Renal cortical epithelial cell (primary cell): ENCODE measurements at places on chromosomes 11 and 22.

GRCh38 chr11:33574331-33574730, 126.3 kb downstream of the C11orf91 start:
- no peak for DNase-seq

DNA sequence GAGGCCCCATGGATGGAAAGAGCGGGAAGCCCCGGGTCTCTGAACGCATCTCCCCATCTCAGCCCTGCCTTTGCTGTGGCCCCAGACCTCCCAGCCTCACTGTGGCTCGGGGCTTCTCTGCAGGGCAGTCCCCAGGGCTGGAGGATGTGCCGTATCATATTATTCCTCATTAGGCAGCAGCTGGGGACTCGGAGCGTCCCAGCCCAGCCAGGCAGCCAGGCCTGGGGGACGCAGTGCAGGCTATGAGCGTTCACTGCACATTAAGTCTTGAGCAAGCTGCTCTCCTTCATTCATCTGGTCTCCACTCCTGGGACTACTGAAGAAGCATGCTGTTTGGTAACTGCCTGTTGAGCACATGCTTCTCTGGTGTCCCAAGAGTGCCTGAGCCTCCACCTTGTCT, 226.8 kb upstream of the TBCEL start:
- DNase-seq, result no peak

GRCh38 chr11:64018310-64018709, 17.4 kb upstream of the FLRT1 start:
- DNase-seq, result no peak

- no peak for DNase-seq
Observed at GRCh38 chr22:48425641-48426040, 1402.0 kb downstream of the BRD1 start.

- DNase-seq, result no peak
Observed at GRCh38 chr22:41481925-41482318, 13.0 kb downstream of the ACO2 start.

- DNase-seq, result no peak
Observed at GRCh38 chr22:38943201-38943600, 14.2 kb upstream of the APOBEC3A start.

GRCh38 chr11:62883673-62884072, 3.0 kb downstream of the SLC3A2 start:
- peak; percentile 18 for DNase-seq

DNA sequence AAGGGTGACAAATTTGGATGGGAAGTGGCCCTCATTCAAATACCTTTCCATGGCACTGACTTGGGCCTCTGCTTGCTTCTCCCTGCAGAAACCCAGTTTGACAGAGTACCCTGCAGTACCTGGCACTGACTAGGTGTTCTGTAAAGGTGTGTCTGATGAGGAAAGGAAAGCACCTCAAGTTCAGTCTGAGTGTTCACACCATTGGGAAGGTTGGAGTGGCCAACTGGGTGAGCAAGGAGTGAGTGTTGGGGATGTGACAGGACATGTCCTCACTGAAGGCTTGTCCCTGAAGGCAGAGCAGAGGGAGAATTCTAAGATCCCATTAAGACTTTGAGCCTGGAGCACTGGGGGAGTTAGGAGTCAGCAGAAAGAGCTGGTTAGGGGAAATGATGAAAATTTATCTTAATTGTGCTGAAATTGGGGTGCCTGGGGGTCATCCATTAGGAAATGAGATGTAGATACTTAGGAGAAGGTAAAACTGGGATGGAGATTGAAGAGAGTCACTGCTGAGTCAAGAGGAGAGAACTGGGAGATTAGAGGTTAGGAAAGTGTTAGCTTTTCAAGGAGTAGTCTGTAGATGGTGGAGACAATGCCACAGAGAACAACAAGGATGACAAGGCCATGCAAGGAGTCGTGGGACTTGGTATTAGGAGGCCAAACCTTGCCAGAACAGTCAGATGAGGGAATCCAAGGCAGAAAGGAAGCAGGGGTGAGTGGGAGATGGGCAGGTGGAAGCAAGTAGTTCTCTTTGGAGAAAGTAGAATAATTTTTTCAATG, 6.1 kb downstream of the SREBF2 start:
- no peak for DNase-seq

GRCh38 chr11:129973809-129974208, 28.8 kb downstream of the PRDM10 start:
- peak; percentile 74 for DNase-seq

- DNase-seq, result no peak
Observed at GRCh38 chr11:13220148-13220547, 57.4 kb upstream of the BMAL1 start.

- DNase-seq, result peak; percentile 18
Observed at GRCh38 chr22:31036671-31037550, 44.2 kb upstream of the SMTN start.

DNA sequence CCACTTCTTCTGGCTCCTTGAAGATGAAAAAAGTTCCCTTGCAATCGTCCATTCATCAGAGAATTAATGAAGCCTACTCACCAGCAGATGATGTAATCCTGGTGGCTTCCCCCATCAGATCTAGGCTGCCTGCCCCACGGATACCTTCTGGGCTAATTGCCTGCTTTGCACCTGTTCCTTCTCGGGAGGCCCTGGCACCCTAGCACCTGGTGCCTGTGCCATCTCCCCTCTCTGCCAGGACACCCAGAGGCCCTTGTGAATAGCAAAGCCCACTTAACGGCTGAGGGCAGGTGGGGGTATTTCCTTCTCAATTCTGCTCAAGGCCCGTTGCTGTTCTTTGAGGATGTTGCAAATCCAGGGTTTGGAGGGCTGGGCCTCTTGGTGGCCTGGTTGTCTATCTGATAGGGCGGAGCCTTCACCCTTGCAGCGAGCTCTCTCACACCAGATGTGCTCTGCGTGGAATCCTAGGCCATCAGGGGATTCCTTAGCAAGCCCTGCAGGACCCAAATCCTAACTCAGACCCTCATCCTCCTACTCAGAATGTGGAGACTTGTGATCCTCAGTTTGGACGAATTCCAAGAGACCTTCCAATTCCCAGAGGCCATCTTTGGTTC, at the start of gene LMO2:
LMO2 (minus strand) TSS at position 363 of the 614 bp plus-strand sequence. CDS start 22,360 bp downstream, outside the sequence.
- DNase-seq, result no peak

GRCh38 chr11:79264284-79264683, 176.5 kb downstream of the TENM4 start:
- DNase-seq, result no peak

GRCh38 chr11:78560153-78560552, 14.5 kb downstream of the NARS2 start:
- DNase-seq, result no peak

DNA sequence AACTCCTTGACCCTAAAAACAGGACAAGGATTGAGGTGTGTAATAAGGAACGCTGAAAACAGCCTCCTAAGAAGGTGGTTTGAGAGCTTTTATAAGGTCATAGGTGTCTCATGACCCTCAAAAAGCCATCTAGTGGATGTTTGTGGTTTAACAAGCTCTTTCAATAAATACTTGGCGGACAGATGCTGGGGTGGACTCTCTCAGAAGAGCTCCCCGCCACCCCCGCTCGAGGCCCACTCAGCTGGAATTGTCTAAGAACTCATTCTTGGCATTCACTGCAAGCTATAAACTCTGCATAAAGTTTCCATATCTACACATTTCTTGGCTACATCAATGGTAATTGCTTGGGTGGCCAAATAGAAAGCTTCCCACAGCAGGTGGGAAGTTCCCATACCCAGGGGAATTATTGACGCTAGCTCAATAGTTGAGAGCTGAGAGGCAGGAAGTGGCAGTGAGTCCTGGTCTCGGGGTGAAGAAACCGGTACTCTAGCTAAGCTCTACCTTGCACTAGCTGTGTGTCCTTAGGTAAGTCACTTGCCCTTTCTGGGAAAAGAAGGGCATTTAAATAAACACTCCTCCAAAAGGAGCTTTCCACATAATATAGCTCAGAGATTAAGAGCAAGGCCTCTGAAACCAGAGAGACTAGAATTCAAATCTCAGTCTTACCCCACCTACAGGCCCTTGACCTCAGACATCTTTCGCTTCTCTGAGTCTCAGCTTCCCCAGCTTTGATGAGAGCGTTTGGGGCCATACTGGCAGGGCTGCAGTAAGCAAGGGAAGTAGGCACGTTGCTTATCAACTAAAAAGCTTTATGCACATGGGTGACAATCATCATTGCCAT, 6.4 kb downstream of the MS4A15 start:
- DNase-seq, result peak; percentile 7

- DNase-seq, result no peak
Observed at GRCh38 chr22:33332538-33332937, 274.4 kb upstream of the SYN3 start.

- no peak for DNase-seq
Observed at GRCh38 chr11:79439886-79440570, 802 bp downstream of the TENM4 start.

DNA sequence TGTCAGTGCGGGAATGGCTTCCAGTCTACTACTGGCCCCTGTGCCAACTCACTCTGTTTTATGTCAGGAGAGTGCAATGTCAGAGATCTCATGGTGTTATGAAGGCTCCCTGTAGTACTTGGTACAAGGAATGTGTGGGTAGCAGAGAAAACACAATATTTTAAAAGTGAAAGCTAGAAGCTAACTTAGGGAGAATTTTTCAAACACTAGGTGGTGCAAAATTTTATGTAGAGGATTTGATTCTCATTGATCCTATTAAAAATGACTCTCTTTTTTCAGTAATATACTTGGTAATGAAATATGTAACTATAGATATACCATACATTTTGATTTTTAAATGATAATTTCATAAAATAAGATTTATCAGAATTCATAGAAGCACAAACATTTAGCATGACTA, 134.7 kb downstream of the JRKL start:
- no peak for DNase-seq

DNA sequence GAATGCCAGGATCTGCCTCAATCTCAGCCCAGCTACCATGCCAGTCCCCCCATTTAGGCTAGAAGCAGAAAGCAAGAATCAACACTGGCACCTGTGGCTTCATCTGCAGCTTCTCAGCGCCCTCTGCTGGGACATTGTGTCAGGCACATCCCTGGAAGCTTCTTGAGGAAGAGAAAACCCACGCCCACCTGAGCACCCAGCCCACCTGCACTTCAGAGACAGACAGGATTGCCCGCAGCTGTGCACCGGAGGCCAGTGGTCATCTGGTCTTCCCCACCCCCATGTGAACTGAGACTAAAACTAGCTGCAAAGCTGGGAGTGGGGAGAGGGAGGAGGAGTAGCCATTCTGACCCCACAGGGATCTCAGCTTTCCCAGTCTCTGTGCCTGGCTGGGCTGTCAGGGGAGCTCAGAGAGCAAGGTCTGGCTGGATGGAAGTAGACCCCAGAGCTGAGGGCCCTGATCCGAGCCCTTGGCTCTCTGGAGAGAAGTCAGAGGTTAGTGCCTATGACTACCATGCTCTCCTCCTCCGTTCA, 66.8 kb downstream of the FEZ1 start:
- DNase-seq, result peak; percentile 35

DNA sequence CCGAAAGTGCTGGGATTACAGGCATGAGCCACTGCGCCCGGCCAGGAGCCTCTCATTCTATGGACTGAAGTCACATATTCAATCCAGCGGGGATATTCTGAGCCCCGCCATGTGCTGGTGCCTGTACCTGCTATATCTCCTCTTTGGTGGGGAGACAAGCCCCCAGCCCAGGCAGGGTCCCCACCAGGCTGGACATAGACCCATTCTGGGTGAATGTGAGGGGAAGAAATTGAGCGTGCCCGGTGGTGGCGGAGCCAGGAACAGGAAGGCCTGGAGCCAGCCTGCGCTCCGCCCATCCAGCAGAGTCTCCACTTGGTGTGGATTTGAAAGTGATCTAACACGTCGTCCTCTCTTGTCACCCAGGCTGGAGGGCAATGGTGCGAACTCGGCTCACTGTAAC, 38.0 kb upstream of the CSNK1E start:
- DNase-seq, result no peak

- peak; percentile 4 for DNase-seq
Observed at GRCh38 chr11:129881570-129882170, 13.7 kb downstream of the NFRKB start.

- no peak for DNase-seq
Observed at GRCh38 chr11:1707751-1708150, 10.8 kb downstream of the KRTAP5-6 start.

- no peak for DNase-seq
Observed at GRCh38 chr22:49565516-49565855, 262.2 kb downstream of the BRD1 start.

DNA sequence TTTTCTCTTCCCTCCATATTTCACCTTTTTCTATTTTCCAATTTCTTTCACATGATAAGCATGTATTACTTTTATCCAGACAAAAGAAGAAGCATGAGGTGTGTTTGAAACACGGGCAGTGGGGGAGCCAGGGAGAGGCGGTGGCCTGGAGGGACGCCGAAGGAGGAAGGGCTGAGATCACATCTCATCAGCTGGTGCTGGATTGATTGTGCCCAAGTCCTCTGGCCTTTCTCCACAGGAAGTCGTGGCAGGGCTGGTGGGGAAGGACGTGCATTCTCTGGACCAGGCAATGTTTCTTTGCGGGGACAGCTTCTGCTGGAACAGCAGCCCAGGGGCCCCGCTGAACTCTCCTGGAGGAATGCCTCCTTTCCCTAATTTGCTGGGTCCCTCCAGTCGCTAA, 82.9 kb downstream of the MIAT start:
- DNase-seq, result no peak

DNA sequence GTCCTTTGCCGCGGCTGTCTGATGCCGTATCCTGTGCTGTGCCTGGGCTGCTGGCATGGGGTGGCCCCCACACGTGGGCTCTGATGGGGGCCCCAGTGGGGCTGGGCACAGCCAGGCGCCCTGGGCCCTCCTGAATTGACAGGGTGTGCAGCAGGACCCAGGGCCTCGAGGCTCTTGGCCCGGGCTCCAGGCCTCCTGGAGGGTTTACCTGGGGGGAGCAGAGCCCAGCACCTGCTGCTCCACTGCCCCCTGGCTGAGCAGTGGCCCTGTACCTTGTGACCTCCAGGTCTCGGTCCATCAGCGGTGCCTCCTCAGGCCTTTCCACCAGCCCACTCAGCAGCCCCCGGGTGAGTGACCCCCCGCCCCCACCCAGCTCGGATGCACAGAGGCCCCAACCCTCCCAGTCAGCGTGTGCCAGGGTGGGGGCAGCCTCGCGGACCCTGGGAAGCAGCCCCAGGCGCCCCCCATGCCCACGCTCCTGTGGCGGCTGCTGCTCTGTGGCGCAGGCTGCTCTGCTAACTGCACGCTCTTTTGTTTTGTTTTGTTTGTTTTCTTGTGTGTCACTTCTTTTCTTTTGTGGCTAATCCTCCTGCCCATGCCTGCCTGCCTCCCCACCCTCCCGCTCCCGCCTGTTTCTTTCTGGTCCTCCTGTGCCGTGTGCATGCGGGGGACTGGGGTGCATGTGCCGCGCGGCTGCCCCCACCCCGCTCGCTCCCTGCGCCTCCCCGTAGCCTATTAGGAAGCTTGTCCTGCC, 36.9 kb downstream of the MOB2 start:
- no peak for DNase-seq

GRCh38 chr11:128741916-128742315, 48.0 kb downstream of the FLI1 start:
- DNase-seq, result no peak
